ENCODE measurements at places on chromosomes 5 and 9.

DNA sequence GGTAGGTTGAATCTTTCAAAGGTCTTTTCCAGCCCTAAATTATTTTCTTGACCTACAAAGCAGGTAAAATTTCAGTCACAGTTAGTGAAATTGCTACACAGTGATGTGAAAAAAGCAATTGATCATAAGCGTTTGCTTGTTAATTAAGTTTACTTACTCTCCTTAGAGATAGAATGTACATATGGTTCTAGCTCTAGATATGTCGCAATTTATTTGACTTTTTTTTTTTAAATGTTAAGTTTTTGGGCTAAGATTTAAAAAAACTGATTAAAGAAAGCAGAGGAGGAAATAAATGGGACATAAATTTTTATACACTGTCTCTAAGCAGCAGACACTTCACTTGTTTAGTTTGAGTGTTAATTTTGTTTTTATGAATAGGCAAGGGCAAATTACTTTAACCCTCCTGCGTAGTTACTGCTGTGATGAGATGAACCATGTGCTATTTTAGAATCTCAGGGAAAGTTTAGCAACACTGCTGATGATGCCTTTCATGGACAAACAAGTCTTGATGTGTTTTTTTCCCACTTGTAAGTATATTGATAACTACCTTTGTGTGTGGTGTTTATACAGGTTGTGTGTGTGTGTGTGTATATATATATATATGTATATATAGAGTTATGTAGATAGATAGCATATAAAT, 38.3 kb upstream of the FAM120AOS start:
- no peak for DNase-seq

GRCh38 chr9:75616841-75617566, 273.5 kb upstream of the PCSK5 start:
- no peak for DNase-seq

GRCh38 chr9:136675477-136676296, 11.6 kb downstream of the AGPAT2 start:
- DNase-seq: no peak

DNA sequence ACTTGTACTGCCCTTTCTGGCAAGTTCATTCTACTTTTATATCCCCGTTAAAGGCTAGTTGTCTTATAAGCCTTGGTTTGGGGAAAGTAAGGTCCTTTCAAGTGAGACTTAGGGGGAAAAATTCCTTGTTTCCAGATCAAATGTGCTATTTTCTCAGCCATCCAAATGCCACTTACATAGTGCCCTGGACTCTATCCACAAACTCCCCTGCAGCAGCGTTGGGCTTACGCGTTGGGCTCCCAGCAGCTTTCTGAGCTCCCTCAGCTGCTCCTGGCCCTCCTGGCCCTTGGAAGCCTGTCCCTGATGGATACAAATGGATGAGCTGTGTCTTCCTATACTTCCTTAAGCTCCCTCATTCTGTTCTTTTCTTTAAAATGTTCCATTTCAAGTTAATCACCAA, 279.2 kb upstream of the PANK3 start:
- DNase-seq: no peak

All from stimulated activated CD4-positive, alpha-beta T cell treated with anti-CD3 and anti-CD28 coated beads, Interleukin-12 subunit alpha, Interleukin-12 subunit beta, amount 100 ng/mL, for 24 hours (primary cell).